Stimulated activated CD4-positive, alpha-beta T cell treated with anti-CD3 and anti-CD28 coated beads, Interleukin-2, amount 100 ng/mL, for 24 hours (primary cell): ENCODE measurements at places on chromosomes 4 and X.

DNA sequence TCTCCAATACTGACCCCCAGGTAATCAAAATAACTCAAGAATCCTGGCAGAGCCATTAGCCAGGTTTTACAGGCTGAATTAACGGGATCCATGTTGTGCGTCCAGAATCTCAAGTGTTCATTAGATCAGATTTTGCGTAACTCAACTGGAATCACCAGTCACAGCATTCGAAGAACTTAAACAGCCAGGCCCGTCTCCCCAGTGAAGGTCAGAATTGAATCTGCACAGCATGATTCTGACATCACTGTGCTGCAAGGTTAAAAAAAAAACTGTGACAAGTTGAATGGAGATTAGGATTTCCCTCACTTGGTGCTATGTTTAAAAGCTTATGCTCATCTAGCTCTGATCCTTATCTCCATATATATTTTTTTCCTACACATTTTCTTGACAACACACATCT, 96.1 kb downstream of the ANOS1 start:
- DNase-seq = no peak

DNA sequence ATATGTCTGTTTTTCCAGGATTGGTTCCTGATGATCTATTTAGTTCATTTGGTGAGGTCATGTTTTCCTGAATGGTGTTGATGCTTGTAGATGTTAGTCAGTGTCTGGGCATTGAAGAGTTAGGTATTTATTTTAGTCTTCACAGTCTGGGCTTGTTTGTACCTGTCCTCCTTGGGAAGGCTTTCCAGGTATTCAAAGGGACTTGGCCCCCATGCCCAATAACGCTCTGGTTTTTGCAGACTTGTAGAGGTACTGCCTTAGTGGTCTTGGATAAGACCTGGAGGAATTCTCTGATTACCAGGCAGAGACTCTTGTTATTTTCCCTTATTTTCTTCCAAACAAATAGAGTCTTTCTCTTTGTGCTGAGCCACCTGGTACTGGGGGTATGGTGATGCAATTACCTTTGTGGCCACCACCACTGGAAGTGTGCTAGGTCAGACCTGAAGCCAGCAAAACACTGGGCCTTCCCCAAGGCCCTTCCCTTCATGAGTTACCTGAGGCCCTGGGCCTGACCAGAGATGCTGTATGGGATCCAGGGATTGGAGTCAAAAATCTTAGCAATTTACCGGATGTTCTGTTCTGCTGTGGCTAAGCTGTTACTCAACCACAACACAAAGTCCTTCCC, 63.3 kb upstream of the RXFP1 start:
- DNase-seq = no peak

DNA sequence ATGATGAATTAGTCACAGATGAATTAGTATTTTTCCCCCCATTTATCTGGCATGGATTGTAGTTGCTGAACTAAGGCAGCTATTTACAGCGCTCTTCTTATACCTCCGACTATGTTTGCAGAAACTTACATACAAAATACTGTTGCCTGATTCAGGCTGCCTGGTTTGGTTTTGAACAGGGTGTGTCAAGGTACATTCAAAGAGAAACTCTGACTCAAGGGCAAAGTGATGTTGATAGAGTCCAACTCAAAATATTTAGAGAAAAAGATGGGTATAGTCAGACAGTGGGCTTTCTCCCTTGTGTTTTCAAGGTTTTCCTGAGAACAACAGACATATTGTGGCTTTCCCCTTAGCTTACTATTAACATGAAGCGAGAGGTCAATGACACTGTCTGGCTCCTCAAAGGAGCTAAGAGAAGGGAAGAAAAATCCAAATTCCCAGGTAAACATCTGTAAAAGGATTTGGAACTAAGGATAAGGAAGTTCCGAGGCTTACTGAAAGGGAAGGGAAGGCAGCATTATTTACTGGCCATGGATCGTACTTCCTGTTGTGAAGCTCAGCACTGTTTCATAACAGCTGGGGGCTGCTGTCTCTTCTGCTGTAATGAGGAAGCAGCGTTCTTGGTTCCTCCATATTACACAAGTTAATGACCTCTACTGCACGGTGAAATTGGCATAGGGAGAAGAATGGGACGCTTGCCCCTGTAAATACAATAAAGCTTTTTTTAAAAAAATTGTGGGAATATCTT, 30.9 kb downstream of the FAM9C start:
- no peak for DNase-seq

- DNase-seq = peak; percentile 88
These were observed 104.0 kb downstream of the FAM53A start for GRCh38 chr4:1579901-1580691.

- no peak for DNase-seq
These were observed 126.9 kb upstream of the GPRIN3 start for GRCh38 chr4:89434364-89434988.
